ENCODE measurements at places on chromosomes 4 and X.

GRCh38 chr4:125796138-125796537, 481.4 kb downstream of the FAT4 start:
- DNase-seq = no peak

DNA sequence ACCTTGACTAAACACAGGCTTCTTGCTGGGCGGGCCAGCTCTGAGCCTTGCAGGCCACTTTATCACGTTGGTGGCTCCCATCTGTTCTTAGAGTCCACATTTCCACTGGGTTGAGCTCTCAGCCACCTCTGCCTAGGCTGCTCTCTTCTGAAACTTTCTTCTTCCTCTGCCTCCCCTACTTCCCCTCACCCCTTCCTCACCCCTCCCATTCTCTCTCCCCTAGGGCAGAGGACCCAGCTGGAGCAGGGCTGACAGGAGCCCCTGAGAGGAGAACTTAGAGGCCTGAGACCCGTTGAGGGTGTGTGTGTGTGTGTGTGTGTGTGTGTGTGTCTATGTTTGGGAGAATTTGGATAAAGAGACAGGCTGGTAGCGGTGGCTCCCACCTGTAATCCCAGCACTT, 19.9 kb upstream of the TMSB4X start:
- DNase-seq = no peak

- no peak for DNase-seq
Measured at GRCh38 chr4:187814737-187815465, 180.7 kb upstream of the ZFP42 start.

DNA sequence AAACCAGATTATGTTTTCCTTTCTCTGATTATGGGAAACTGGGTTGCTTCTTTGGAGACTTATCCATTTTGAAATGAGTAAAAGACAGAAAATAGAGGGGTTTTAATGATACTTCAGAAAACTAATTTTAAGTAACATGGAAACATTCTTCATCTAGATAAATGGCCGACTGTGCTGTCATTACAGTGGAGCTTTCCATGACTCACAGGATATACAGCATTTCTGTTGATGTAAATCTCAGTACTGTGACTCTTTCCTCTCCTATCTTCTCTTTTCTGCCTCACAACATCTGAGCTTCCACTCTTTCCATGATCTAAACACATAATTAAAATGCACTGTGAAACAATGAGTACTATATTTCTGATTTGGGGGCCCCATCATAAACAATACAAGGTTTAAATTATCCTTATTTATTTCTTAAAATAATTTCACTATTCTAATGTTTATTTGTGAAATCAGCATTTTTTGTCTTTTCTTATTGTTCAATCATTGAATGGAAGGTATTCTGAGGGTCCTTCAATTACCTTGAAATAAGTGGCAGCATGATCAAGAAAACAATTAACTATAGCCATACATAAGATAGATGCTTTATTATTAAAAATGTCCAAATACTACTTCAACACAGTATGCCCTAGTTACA, 19.3 kb downstream of the SEC24D start:
- no peak for DNase-seq

DNA sequence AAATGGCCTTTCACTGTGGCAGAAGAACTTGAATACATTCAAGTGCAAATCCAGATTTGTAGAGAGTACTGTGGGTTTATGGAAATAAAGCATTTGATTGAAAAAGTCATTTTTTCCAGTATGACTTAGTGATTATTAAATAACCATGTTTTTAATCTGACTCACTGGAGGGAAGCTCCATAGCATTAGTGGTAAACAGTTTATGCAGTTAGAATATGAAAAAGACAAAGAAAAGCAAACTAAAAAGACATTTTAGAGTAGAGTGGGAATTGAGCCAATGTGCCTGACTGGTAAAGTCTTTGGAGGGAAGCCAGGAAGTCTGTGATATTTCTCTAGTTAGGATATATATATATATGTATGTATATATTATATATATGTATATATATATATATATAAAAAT, 53.4 kb downstream of the FAT4 start:
- no peak for DNase-seq

DNA sequence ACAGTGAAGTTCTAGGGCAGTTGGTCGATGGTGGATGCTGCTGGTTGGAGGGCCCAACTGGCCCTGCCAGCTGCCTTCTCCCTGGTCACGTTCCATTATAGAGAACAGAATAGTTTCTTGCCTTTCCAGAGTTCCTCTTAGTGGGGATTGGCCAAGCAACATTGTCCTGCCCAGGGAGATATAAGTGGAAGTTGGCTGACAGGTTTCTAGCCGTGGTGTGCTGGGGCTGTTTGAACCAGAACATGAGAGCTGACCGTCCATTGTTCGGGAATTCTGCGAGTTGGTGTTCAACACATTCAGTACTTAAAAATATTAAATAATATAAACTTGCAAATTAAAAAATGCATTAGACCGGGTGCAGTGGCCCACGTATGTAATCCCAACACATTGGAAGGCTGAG, 3.5 kb upstream of the AFAP1 start:
- no peak for DNase-seq

GRCh38 chr4:100977274-100977673, 370.1 kb downstream of the PPP3CA start:
- DNase-seq = no peak

- DNase-seq = no peak
Measured at GRCh38 chrX:3320471-3321046, 25.9 kb downstream of the MXRA5 start.

GRCh38 chr4:40340030-40340429, 4.9 kb downstream of the CHRNA9 start:
- no peak for DNase-seq

- DNase-seq = no peak
Measured at GRCh38 chr4:3720466-3720865, 45.7 kb upstream of the ADRA2C start.

DNA sequence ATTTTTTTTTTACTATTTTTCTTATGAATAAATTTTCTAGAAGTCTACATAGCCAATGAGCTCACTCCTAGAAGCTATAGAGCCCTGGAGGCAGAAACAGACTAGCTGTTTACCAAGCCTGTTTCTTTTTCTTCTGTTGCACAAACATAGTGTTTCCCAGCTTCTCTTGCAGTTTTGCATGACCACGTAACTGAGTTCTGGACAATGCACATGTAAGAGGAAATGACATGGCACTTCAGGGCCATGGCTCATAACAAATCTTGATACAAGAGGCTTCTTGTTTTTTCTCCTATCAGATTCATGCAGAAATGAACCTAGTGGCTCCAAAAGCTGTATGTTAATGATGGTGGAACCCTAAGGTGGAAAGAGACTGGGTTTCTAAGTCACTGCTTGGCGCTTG, 127.4 kb downstream of the ZNF330 start:
- DNase-seq = no peak

DNA sequence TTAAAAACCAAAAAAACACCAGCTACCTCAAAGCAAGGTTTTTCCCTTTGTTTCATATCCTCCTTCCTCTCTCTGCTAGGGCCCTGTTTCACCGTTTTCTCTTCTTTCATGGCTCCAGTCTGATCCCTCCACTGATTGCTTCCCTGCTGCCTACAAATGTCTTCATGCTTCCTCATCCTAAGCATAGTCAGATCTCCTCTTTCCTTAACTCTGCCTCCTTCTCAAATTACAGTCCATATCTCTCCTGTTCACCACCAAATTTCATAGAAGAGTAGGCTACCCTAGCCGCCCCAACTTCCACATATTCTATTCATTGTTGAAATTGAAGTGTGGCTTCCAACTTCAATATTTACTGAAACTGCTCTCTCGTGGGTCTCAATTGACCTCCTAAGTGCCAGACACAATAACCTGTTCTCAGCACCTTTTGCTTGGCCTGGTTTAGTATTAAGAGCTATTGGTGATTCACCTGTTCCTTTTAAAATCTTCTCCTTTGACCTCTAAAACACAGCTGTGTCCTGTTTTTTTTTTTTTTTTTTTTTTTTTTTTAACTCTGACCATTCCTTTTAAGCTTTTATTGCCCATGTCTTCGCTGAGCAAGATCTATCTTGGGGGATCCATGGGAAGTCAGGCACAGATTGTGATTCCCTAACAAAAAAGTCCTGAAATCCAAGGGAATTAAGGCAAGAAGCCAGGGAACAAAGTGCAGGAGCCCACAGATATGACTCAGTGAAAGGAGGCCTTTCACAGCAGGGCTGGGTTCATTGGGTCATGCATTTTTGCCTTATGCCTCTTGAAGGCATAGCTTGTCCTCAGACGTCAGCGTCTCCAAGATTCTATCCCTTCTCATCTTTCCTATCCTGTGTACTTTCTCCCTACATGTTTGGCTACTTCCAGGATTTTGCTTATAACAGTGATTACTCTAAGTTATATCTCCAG, 85.4 kb downstream of the RPS3A start:
- no peak for DNase-seq

- DNase-seq = no peak
Measured at GRCh38 chr4:173880897-173881296, 350.9 kb upstream of the HAND2 start.

DNA sequence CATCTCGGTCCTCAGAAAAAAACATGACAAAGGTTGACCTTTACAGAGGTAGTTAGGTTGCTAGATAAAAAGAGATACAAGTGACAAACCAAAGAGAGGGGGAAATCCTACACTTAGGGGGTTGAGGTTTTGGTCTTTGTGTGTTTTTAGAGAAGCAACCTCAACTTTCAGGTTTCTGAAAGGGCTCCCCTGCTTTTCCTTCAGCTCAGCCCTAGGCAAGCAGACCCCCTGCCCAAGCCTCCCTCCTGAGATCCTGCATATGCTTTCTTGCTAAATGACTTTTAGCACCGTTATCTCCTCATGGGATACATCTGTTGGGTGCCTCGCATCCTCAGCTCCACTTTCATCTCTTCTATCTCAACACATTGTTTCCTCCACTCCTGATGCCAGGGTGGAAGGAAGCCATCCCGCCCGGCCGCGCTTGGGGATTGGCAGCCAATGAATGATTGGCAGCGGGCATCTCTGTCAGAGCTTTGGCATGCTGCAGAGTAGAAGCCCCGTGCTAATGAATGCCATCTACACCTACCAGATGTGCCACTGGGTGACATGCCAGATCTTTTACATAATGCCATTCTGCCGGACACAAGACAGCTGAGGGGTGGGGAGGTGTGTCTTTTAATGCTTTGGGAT, 15.0 kb upstream of the PRDM8 start:
- no peak for DNase-seq

- no peak for DNase-seq
Measured at GRCh38 chr4:83205760-83206159, 78.8 kb downstream of the COQ2 start.

DNA sequence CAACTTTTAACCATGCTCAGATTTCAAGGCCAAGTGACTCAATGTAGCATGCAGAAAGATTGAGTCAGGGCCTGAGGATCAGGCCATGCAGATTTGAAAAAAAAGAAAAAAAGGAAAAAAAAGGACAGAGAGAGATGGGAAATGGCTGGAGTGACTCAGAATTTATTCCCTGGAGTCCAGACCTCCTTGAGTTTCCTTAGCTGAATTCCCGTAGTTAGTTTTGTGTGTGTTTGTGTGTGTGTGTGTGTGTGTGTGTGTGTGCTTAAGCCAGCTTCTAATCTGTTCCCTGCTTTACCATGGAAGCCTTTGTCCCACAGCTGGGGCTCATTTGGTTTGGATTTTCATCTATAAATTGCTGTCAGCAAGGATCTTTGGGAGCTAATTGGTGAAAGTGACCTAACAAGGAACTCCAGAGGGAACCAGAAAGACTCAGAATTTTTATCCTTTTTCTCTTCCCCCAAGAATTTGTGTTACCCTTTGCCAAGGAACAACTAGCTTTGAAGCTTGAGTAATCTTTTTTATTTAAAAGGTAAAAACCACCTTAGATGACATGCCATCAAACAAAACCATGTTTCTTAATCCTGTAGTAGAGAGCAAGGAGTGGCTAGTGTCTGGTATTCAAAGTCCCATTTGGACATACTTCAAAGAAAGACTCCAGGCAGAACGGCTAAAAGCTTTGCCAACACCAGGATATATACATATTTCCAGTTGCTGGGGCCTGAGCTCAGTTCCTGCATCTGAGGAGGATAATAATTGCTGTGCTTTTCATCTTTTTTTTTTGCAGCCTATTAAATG, 109.0 kb upstream of the DDIT4L start:
- DNase-seq = no peak

- DNase-seq = no peak
Measured at GRCh38 chr4:138113819-138114400, 128.2 kb downstream of the SLC7A11 start.

DNA sequence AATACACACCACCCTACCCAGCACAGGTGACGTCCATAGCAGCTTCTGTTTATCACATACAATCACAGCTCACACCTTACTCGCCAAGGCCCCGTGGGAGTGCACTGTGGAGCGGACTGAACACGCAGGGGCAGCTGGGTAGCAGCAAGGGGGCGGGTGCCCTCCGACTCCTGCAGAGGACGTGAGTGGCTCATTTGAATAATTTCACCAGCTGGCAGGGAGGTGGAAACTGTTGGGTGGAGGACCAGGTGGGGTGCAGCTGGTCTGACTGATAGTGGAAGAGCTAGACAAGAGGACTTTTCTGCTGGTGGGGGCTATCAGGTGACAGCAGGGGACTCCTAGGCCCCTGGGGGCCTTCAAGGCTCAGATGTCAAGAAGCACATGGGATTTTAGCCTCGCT, 16.3 kb downstream of the MAN2B2 start:
- no peak for DNase-seq

- no peak for DNase-seq
Measured at GRCh38 chr4:121278811-121279368, 101.9 kb downstream of the QRFPR start.

DNA sequence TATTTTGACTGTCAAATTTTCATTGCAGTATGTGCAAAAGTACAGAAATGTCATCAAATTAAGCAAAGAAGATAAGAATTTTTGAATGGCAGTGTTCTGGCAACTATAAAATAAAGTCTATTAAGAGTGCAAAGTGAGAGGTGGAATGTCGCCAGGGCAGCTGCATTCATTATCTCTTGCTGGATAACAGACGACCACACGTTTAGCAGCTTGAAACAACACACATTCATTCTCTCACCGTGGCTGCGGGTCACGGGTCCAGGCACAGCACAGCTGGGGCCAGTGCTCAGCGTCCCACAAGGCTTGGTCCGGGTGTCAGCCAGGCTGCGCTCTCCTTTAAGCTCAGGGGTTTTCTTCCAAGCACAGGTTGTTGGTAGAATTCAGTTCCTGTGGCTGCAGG, 113.9 kb downstream of the GPR143 start:
- no peak for DNase-seq

DNA sequence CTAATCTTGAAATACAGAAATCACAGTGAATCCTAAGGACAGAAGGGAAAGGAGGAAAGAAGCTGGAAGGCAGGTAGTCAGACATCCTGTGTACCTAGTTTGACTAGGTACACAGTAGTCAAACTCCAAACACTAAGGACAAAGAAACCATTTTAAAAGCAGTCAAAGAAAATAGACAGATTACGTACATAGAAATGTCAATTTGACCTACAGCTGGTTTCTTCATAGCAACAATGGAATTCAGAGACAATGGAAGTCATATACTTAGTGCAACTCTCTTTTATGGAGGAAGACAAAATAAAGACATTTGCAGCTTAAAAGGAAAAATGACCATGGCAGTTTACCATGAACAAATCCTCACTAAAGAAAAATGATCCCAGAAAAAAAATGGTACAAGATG, 79.0 kb downstream of the NEUROG2 start:
- DNase-seq = no peak

DNA sequence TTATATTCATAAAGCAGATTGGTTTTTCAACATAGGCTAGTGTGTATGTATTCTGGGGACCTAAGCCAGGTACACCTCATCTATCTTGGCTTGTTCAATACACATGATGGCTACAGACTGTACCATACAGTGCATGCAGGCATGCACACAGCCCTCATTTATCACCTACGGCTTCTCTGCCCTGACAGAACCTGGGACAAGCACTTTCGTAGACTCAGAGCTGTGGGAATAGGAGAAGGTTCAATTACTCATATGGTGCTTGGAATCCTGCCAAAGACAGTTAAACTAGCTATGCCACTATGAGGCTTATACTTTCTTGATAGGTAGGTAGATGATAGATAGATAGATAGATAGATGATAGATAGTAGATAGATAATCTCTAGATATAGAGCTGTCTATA, 457.2 kb downstream of the GALNTL6 start:
- DNase-seq = no peak
